ENCODE measurements at places on chromosomes 12 and 14.

GRCh38 chr12:89253488-89253887, 98.8 kb downstream of the DUSP6 start:
- DNase-seq = no peak

DNA sequence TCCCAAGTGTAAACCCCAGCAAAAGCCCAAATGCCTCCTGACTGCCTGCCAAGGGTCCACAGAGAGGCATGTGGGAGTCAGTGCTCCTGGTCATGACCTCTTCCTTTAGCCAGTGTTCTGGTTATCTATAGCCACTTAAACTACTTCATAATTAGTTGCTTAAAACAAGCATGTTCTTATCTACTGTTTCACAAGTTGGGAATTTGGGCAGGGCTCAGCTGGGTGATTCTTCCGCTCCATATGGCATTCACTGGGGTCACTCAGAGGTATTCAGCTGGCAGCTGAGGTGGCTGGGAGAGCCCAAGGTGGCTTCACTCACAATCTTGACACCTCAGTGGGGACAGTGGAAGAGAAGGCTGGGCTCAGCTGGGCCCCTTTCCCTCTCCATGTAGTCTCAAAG, 184.0 kb upstream of the RGS6 start:
- no peak for DNase-seq

DNA sequence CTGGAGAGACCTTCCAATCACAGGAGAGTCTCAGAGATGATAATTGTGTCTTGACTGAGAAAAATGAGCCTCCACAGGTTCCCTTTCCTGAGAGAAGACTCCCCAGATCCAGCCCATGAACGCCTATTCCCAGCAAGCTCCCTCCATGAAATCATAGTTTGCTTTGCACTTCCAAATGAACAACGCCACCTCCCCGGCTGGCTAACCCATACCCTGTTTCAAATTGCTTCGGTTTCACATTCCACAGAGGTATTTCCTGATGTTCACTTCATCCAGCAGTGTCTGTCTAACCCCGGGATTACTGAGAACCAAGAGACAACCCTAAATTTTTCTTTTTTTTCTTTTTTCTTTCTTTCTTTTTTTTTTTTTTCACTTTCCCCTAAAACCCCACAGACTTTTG, 124.1 kb upstream of the RFLNA start:
- no peak for DNase-seq

DNA sequence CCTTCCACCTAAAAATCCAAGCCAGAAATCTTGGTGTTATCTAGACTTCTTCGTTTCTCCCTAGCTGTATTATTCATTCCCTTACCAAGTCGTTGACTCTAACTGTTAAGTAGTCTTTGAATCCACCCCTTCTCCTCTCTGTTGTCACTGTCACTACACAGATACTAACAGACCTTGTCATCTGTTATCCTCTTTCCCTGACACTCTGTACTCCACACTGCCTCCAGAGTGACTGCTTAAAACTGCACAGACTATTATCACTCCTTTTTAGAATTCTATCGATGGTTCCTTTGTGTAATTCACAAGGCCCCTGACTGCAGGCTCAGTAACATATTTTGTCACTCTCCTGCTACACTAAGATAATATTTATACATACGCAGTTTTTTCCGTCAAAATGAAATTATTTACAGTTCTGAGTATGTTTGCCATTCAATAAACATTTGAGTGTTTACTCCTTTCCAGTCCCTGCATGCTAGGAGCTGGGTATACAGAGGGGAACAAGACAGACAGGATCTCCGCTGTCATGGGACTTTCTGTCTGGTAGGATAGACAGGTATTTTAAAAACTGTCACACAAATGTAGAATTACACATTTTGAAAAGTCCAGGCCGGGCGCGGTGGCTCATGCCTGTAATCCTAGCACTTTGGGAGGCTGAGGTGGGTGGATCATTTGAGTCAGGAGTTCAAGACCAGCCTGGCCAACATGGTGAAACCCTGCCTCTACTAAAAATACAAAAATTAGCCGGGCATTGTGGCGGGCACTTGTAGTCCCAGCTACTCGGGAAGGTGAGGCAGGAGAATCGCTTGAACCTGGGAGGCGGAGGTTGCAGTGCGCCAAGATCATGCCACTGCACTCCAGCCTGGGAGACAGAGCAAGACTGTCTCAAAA, 3.8 kb downstream of the MARS1 start:
- no peak for DNase-seq

DNA sequence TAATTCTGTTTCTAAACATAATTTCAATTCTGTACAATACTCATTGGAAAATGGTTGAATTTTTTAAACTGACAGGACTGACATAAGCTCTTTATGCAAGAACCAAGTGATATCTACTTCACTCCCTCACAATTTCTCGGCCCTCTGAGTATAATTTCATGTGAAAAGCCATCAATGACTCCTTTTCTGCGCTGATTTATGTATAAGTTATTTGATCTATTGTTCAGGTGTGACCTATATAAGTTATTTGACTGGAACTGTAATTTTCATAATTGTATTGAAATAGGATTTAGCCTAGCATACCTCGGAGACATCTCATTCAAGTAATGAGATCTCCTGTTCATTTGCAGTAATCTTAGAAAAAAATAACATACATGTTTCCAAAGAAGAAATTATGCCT, 184.4 kb downstream of the SYT1 start:
- no peak for DNase-seq

- no peak for DNase-seq
These were observed 129.6 kb downstream of the NCOR2 start for GRCh38 chr12:124437617-124438436.

- no peak for DNase-seq
These were observed 240.3 kb downstream of the EMP1 start for GRCh38 chr12:13436696-13437391.
